Vagina (tissue), 2 donors: ENCODE measurements at places on chromosomes 12 and 14.

DNA sequence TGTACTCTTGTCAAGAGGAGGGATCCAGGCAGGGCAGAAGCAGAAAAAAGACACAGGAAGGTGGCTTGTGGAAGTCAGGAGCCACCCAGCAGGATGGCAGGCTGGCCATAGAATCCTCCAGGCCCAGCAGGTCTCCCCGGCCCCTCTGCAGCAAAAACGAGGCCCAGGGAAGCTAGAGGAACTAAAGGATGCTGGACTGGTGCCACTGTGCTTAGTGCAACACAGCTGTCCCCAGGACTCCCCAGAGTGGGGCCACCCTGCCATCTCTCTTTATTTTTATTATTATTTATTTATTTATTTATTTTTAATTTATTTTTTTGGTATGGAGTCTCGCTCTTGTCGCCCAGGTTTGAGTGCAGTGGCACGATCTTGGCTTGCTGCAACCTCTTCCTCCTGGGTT is 54.1 kb downstream of the PITPNM2 start:
- no peaks in the 10 kb centered on the region for H3K36me3 ChIP-seq
- no peaks in the 10 kb centered on the region for H3K27me3 ChIP-seq
- peak overlapping the region; percentile 89 for H3K27ac ChIP-seq

- no peaks in the 10 kb centered on the region for H3K36me3 ChIP-seq
- peaks cover 15% of the 10 kb centered on the region for H3K4me1 ChIP-seq
- H3K27ac ChIP-seq: no peak overlapping the region
- DNase-seq: no peak
- no peaks in the 10 kb centered on the region for H3K27me3 ChIP-seq
These were observed 228.3 kb downstream of the RAD51B start for GRCh38 chr14:68047906-68048305.

GRCh38 chr14:88618476-88618875 is 55.6 kb downstream of the ZC3H14 start:
- peaks cover 11% of the 10 kb centered on the region for H3K4me1 ChIP-seq
- no peaks in the 10 kb centered on the region for H3K27me3 ChIP-seq
- no peaks in the 10 kb centered on the region for H3K36me3 ChIP-seq
- no peak for DNase-seq

DNA sequence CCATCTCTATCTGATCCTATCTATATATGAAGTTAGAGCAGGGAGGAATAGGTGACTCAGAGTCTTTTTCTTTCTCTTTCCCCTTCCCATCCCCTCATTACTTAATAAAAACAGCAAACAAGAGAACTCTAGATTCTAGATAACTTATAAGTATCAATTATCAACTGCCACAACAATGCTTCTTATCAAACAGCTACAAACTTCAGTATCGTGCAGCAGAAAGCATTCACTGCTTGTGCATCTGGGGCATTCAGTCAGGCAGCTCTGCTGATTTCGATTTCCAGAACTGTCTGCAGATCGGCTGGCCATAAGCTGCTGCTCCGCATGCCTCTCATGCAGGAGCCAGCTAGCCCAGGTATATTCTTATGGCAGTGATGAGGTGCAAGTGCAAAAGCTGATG is 19.4 kb downstream of the A2ML1 start:
- no peak overlapping the region for H3K4me3 ChIP-seq
- H3K27me3 ChIP-seq: no peaks in the 10 kb centered on the region
- no peaks in the 10 kb centered on the region for H3K36me3 ChIP-seq
- no peak overlapping the region for H3K27ac ChIP-seq
- DNase-seq: no peak
- no peaks in the 10 kb centered on the region for H3K4me1 ChIP-seq

GRCh38 chr12:108289350-108290161 is 49.6 kb downstream of the CMKLR1 start:
- H3K4me1 ChIP-seq: peaks cover 9% of the 10 kb centered on the region
- no peaks in the 10 kb centered on the region for H3K36me3 ChIP-seq
- no peak overlapping the region for H3K4me3 ChIP-seq
- peak; percentile 97 for DNase-seq
- no peaks in the 10 kb centered on the region for H3K27me3 ChIP-seq

- no peak overlapping the region for H3K27ac ChIP-seq
- DNase-seq: no peak
- peaks cover 19% of the 10 kb centered on the region for H3K4me1 ChIP-seq
- no peak overlapping the region for H3K4me3 ChIP-seq
These were observed 39.2 kb upstream of the KRR1 start for GRCh38 chr12:75550401-75551240.

- no peaks in the 10 kb centered on the region for H3K27me3 ChIP-seq
- DNase-seq: no peak
- H3K4me3 ChIP-seq: no peak overlapping the region
- H3K4me1 ChIP-seq: no peaks in the 10 kb centered on the region
These were observed 159.4 kb downstream of the SPTSSA start for GRCh38 chr14:34302654-34303053.
